ENCODE measurements at places on chromosomes 11 and 22. TPM values are rescaled to one million over a fixed set of nuclear protein-coding genes. Genes with fewer than 3 reads are reported as not detected.
A peak's percentile ranks its signal among the peaks of the same experiment; 100 is the strongest.

DNA sequence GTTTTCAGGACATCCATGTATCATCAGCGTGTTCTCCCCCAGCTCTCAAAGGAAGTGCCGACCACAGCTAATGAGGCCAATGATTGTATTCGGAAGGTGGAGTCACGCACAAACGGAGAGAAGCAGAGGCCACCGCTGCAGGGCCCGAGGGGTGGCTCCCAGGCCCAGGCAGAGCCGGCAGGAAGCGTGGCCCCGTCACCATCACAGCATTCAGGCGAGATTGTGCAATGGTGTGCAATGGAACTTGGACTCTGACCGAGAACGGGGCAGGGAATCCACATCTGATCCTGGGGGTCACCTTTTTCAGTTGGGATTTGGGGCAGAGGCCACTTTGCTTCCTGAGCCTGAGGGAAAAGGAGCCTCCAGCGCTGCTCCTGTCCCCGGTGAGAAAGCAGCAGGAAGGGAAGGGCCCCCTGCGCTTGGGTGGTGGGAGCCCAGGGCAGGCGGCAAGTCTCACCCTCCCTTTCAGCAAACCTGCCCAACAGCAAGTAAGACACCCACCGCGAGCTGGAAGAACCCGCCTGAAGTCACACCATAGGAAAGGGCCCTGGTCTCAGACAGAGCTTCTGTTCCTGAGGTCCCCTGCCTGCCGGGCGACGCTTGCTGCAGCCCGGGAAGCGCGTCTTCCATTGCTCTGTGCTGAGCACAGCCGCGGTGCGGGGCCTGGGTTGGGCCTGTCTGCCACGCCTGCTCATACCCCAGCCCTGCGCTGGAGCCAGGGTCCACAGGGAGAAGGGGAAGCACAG is 1430.7 kb downstream of the BRD1 start:
- H3K27ac ChIP-seq: peak overlapping the region; percentile 73
- no peaks in the 10 kb centered on the region for H3K36me3 ChIP-seq
- no peaks in the 10 kb centered on the region for H3K27me3 ChIP-seq
- no peaks in the 10 kb centered on the region for H3K4me1 ChIP-seq

DNA sequence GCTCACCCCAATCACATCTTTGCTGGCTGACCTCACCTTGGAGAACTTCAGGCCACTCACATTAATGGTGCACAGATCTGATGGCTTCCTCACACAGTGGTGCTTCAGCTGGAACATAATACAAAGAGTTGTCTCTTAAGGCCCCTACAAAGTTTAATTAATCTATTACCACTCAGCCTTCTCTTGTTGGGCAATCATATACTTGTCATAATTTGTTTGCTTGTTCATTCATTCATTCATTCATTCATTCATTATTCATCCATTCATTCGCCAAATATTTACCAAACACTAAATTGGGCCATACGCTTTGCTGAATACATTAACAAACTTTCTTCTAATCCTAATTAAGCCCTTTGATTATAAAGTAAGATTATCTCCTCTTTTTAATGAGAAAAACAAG is 15.1 kb downstream of the XRRA1 start:
- H3K4me1 ChIP-seq: no peaks in the 10 kb centered on the region
- no peak for DNase-seq
- H3K27me3 ChIP-seq: no peaks in the 10 kb centered on the region
- no peak overlapping the region for H3K27ac ChIP-seq
- peaks cover 4% of the 10 kb centered on the region for H3K36me3 ChIP-seq

GRCh38 chr11:68282141-68282860 is 10.5 kb upstream of the C11orf24 start:
- H3K4me3 ChIP-seq: no peak overlapping the region
- no peaks in the 10 kb centered on the region for H3K27me3 ChIP-seq
- H3K36me3 ChIP-seq: no peaks in the 10 kb centered on the region
- DNase-seq: no peak
- no peaks in the 10 kb centered on the region for H3K4me1 ChIP-seq

DNA sequence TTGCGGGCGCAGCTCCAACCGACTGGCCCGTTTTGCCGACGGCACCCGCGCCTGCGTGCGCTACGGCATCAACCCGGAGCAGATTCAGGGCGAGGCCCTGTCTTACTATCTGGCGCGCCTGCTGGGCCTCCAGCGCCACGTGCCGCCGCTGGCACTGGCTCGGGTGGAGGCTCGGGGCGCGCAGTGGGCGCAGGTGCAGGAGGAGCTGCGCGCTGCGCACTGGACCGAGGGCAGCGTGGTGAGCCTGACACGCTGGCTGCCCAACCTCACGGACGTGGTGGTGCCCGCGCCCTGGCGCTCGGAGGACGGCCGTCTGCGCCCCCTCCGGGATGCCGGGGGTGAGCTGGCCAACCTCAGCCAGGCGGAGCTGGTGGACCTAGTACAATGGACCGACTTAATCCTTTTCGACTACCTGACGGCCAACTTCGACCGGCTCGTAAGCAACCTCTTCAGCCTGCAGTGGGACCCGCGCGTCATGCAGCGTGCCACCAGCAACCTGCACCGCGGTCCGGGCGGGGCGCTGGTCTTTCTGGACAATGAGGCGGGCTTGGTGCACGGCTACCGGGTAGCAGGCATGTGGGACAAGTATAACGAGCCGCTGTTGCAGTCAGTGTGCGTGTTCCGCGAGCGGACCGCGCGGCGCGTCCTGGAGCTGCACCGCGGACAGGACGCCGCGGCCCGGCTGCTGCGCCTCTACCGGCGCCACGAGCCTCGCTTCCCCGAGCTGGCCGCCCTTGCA is 1.0 kb downstream of the FJX1 start:
- peaks cover 22% of the 10 kb centered on the region for H3K4me1 ChIP-seq
- peak overlapping the region; percentile 60 for H3K4me3 ChIP-seq
- DNase-seq: peak; percentile 40
- peak overlapping the region; percentile 45 for H3K27ac ChIP-seq

Gene TUBA8
- total RNA-seq: 1.5 TPM
